ENCODE measurements at places on chromosomes 11 and 22.

GRCh38 chr11:67364783-67365722, 8.3 kb downstream of the CLCF1 start:
- no peak for DNase-seq

DNA sequence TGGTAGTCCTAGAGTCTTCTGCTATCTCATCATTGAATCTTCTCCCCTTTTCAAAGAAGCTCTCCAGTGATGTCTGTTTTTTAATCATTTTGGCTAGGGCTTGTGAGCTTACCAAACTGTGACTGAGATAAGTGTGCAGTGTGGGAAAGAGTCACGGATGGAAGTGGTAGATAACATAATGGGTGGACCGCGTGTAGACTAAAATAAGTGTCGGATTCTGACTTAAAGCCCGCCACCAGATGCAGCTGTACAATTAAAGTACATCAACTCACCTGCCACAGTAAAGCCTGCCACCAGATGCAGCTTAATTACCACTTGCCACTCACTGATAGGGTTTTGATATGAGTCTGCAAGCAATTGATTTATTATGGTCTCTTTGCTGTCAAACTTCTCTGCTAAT, 581.5 kb downstream of the LRRC4C start:
- DNase-seq, result no peak

GRCh38 chr11:23155503-23155902, 295.2 kb upstream of the CCDC179 start:
- DNase-seq, result no peak

- DNase-seq, result no peak
Measured at GRCh38 chr11:130531061-130531460, 82.6 kb downstream of the ADAMTS15 start.

All from BJ (cell line).